Inflammatory macrophage (primary cell): ENCODE measurements at places on chromosomes 1 and 21.

DNA sequence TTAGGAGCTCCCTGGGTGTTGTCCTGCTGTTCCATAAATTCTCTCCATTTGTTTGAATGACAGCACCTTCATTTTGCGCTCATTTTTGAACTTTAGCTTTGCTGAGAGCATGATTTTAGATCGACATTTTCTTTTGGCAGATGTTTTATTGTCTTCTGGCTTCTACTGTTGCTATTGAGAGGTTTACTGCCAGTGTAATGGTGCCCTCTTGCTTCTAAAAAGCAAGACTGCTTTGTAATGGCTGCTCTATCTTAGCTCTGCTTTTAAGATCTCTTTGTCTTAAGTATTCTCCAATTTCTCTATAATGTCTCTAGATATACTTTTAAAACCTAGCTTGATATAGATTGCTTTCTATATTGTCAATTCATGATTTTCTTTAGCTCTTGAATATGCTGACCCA lies 27.8 kb downstream of the THEM4 start:
- no peak for DNase-seq

DNA sequence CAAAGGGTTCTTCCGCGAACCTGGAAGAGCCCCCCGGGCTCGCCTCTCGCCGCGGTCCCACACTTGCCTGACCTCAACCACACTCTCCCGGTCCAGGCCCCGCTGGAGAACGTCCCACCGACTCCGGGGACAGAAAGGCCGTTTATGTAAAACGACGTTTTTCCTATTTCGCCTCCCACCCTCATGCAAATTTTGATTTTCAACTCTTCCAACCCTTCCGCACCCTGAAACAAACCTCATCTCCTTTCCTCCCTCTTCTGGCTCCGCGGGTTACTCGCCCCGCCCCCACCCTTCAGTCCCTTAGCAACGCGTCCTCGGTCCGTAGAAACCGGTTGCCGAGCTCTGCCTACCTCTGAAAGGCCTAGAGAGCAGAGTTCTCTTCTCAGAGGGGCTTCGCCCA lies at the start of gene C1orf141:
Gene C1orf141 (minus strand): TSS at position 276 of the 400 bp plus-strand sequence. CDS start 7,730 bp downstream, outside the sequence.
- DNase-seq: no peak

GRCh38 chr1:32636914-32637645 lies 13.3 kb downstream of the ZBTB8OS start:
- DNase-seq: peak; percentile 86

DNA sequence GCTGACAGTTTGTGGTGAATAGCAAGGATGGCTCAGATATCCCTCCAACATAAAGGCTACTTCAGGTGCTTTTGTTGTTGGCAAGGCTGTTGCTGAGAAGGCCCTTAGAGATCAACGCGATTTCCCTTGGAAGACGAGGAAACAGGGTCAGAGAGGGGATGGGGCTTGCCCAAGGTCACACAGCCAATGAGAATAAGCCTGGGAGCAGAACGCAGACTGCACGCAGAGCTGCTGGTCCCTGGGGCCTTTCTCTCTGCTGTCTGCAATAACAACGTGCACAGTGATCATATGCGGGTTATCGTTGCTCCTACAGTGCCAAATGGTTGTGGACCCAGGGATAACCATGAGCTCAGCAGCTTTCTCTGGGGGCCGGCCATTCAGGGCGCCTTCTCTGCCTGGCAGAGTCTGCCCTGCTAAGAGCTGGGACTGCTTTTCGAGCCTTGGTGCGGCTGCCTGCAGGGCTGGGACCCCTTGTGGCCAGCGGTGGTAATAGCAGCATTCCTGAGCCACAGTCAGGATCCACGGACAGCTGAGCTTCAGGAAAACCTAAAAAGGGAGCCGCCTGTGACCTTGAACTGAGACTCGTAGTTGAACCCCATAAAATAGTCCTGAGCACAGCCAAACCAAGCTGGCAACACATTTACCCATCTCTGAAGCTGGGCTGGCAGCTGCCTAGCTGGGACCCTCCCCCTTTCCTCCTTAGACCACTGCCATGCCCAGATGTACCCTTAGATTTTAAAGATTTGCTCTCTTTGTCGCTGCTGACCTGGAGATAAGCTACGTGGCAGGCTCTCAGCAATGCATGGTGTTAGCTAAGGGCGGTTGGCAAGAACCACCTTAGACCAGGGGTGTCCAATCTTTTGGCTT lies 39.8 kb downstream of the HTR6 start:
- DNase-seq: peak; percentile 54

GRCh38 chr1:8122160-8122476 lies 96.0 kb upstream of the ERRFI1 start:
- no peak for DNase-seq

- no peak for DNase-seq
These were observed 20.6 kb downstream of the KIRREL1 start for GRCh38 chr1:158013840-158014730.

DNA sequence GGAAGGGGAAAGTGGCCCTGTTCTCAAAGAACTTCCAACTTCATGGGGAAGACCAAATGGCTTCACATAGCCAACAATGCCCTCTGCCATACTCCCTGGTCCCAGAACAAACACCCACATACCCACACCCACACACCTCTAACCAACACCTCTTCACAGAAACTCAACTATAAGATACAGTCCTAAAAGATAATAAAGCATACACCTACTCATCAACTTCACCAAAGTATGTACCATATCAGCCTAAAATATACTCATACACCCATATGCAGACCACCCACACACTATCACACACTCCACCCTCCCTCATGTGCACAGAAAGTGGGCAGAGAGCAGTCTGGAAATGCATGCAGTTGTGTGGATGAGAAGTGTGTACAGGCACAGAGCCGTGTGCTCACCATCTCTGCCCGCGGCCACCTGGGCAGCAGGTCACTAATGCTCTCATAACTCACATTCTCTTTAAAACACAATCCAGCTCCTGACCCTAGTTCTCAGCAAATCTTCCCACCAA lies 27.7 kb downstream of the IQGAP3 start:
- peak; percentile 30 for DNase-seq
